ENCODE measurements at places on chromosomes 11 and 22.
A peak's percentile ranks its signal among the peaks of the same experiment; 100 is the strongest.

- DNase-seq, result peak; percentile 84
Measured at GRCh38 chr11:1652771-1653540, 23.4 kb downstream of the KRTAP5-5 start.

DNA sequence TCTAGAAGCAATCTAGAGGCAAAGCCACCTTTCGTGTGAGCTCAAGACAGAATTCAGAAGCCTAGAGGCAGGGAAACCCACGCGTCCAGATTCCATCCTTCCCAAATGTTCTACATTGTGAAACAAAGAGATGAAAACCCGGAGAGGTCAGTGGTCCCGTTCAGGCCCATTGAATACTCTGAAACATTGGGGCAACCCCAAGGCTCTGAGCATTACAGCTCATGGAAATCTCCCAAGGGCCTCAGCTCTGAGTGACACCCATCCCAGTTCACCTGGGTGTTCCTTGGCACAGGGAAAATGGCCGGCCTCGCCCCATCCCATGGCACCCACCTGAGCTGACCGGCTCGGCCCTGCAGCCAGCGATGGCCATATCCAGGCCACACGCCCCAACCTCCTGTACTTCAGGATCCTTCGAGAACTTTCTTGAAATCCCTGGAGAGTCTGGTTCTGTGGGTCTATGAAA lies 128.6 kb upstream of the FGF3 start:
- DNase-seq, result no peak

DNA sequence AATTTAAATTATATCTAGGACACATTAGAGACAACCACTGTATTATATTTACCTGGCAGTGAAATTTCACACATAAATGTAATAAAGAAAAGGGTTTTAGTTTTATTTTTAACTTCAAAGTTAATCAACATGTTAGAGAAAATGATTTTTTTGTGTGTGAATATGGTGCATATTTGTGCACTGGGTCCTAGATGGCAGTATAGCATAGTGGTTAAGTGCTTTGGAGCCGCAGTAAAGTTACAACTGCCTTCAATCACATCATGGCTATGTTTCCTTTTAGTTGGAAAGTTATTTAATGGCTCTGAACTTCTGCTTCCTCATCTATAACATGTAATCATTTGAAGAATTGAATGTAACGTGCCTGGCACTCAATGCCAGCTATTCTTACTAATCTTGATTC lies 108.9 kb upstream of the DDI1 start:
- DNase-seq, result no peak

GRCh38 chr11:19994672-19995071 lies 165.6 kb downstream of the DBX1 start:
- no peak for DNase-seq

- DNase-seq, result no peak
Measured at GRCh38 chr11:64238076-64238475, 2.8 kb upstream of the FKBP2 start.

DNA sequence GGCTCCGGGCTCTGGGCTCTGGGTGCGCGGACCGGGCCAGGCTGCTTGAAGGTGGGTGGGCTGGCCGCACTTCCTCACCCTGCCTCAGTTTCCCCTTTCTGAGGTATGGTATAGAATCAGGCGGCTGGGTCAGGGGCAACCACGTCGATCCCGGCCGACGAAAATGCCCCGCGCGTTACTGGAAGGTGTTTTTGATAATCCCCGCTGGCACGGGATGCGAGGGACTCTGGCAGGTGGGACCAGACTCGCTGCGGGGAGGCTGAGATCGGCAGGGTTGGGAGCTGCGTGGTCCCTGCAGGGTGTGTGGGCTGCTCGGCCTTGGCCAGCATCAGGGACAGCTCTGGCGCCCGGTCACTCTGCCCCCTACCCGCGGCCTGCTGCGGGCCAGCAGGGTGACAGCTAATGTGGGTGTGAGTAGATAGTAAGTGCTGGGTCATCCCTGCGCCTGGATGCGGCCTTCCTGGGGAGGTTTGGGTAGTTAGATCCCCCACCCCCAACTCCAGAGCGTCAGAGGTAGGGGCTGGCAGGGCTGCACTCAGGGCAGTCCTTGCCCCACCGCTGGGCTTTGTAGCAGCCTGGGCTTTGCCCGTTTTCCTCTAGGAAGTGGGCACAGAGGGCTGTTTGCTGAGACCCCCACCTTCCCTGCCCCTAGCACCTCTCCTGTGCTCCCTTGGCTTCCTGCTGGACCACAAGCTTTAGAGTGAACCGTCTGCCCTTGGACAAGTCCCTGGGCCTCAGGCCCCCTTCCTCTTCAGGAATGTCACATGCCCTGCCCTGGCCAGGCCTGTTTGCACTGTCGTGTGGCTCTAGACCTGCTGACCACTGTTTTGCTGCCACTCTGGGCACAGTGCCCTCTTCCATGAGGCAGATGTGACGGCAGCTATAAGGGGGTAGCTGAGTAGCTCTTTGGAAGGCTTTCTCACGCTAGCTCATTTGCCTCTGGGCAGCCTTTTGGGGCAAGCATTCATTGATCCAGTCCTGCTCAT lies 579 bp downstream of the TANGO2 start:
- DNase-seq, result peak; percentile 31

- DNase-seq, result no peak
Measured at GRCh38 chr11:40797981-40798380, 661.5 kb downstream of the LRRC4C start.

- DNase-seq, result peak; percentile 33
Measured at GRCh38 chr11:3123305-3123704, 41.8 kb downstream of the OSBPL5 start.

DNA sequence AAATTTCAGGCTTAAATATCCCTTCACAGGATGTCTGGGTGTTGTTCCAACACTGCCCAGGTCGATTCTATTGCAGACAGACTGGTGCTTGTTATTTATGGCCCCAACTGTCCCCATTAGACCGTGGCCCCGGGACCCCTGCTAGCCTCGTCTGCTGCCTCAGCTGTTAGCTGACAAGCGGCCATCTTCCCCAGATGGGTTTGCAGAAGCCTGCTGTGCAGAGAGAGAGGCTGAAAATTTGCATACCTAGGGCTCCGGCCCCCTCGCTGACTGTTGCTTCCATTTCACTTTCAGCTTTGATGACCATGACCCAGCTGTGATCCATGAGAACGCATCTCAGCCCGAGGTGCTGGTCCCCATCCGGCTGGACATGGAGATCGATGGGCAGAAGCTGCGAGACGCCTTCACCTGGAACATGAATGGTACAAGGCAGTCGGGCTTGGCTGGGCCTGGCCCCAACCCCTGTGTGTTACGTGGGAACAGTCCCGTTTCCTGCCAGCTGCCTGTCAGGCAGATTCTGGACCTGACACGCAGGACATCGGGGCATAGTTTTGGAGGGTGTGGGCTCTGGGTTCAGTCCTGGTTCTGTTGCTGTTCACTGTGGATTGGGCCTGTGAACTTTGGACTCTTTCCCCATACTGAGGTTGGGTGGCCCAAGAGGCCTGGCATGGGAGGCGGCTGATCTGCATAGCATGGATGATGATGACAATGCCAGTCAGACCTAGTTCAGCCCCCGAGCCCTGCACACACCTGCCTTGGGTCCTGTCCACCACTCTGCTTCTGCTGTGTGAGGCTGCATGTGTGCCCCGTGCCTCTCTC lies 16.4 kb downstream of the SMARCB1 start:
- no peak for DNase-seq

DNA sequence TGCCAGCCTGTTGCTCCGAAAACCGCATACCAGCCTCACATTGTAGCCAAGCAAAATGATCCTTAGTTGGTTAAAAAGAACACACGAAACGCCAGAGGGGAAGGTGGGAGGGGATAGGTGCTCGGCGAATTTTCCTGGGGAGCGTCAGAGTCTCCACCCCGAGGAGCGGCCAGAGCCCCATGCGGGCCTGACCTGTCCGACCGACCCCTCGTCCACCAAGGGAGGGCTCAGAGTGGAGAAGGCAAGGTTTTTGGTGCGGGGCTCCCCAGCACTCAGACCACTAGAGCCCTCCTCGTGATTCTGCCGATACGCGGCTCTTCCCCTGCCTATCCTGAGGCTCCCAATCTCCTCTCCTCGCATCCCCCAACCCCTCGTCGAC lies 39.6 kb downstream of the DIXDC1 start:
- no peak for DNase-seq

GRCh38 chr11:4054643-4055042 lies 40.0 kb upstream of the RRM1 start:
- no peak for DNase-seq

GRCh38 chr11:36929401-36929800 lies 331.4 kb upstream of the RAG2 start:
- no peak for DNase-seq

- DNase-seq, result no peak
Measured at GRCh38 chr11:28910926-28911325, 802.7 kb downstream of the METTL15 start.

DNA sequence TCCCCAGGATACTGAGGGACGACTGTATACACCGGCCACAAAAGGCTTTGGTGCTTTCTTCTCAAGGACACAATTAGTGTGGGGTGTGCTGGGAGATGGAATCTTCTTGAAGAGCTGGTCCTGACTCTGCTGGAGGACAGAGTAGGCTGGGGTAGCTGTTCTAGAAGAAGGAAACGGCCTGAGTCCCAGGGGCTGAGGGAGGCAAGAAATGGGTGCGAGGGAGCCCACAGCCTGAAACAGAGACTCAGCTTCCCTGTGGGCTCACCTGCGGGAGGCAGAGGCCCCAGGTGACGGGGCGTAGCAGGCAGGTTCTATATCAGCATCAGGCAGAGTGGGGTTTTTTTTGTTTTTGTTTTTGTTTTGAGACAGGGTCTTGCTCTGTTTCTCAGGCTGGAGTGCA lies 36.6 kb downstream of the PARVG start:
- no peak for DNase-seq

GRCh38 chr22:26276529-26277160 lies 107.4 kb downstream of the SEZ6L start:
- DNase-seq, result no peak

GRCh38 chr11:94077552-94078293 lies 50.9 kb upstream of the PANX1 start:
- DNase-seq, result no peak

DNA sequence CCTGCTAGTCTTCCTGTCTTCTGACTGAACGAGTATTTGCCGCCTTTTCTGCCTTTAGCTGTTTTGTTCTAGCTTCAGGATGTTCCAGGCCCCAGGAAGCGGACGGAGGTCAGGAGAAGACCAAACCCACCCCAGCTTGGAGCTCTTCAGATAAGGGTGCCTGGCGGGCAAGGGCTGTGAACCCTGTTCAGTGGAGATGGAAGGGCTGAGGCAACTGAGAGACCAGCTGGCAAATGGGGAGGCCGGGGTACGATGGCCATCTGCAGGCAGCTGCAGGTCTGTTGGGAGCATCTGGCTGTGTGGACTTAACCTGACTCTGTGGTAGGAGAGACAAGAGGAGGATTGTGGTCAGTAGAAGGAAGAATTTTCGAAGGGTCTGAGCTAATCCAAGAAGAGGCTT lies 95.6 kb downstream of the CHST1 start:
- no peak for DNase-seq

DNA sequence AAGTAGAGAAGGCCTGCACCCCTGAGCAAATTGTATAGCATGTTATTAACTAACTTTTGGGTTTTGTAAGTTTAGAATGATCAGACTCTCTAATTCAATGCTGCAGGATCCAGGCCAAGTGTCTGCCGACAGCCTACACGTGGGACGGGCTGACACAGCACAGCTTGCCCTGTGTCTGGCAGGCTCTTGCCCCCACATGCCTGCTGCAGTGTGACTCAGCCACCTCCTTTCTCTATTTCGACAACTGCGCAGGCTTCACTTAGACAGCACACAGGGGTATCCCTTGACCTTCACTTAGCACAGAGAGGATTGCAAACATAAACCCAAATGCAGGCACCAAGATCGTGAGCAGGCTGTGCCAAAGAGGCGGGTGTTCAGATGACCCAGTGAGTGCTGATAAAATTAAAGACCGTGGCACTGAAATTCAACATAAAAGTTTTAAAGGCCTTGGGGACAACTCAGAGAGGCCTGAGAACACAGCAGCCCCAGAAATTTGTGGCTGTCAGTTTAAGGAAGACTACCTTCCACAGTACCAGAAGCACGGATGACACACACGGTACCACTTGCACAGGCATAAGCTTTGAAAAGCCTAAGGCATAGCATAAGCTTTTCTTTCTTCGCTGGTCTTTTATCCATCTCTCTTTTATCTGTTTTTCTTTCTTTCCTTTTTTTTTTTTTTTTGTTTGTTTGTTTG lies 37.8 kb downstream of the SCN3B start:
- peak; percentile 44 for DNase-seq

- DNase-seq, result no peak
Measured at GRCh38 chr22:46175631-46176030, 25.3 kb downstream of the PPARA start.

- DNase-seq, result no peak
Measured at GRCh38 chr22:37015587-37015878, 3.7 kb downstream of the TST start.

DNA sequence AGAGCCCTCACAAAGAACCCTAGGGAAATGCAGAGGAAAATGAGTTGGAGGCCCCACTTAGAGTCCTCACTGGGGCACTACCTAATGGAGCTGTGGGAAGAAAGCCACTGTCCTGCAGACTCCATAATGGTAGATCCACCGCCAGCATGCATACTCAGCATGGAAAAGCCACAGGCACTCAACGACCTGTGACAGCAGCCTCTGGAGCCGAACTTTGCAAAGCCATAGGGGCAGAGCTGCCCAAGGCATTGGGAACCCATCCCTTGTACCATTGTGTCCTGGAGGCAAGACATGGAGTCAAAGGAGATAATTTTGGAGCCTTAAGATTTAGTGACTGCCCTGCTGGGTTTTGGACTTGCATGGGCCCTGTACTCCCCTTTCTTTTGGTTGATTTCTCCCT lies 18.8 kb downstream of the BBOX1 start:
- no peak for DNase-seq

- no peak for DNase-seq
Measured at GRCh38 chr11:441043-441417, 781 bp downstream of the ANO9 start.

DNA sequence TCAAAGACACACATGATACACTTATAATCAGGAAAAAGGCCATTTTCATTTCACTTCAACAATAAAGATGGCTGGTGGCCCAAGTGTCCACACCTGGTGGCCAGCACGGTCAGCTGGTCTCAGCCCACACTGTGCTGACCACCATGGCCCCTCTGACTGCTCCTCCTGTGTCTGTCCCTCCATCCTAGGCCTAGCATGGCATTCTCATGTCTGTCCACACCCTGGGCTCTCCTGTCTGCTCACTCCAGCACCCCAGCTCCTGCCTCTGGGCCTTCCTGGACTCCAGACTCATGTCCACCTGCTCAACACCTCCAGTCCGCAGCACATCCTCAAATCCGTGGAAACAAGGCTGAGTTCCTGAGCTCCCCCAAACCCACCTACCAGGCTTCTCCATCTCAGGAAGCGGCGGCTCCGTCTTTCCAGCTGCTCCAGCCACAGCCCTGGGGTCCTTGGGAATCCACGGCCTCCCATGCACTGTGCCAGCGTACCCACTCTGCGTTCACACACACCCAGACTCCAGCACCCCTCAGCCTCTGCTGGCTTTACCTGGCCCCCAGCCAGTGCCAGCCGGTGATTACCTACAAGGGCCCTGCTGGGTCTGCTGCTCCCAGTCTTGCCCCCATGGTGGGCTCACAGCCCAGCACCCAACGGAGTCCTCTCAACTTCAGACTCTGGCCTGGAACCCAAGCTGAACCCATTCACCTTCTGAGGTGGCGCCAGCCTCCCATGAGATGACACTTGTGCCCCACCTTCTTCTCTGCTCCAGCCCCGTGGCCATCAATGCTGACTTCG lies 13.9 kb downstream of the SIRT3 start:
- no peak for DNase-seq

Measured in amygdala (tissue), 56 donors.